Umbilical cord (tissue), 2 donors: ENCODE measurements at places on chromosomes 16 and 17. TPM values are rescaled to one million over a fixed set of nuclear protein-coding genes. Genes with fewer than 3 reads are reported as not detected.

Gene OTOP2
- 0.72 TPM for total RNA-seq

Gene TMEM11
- 15.4 TPM for total RNA-seq

Gene CPNE7
- total RNA-seq, result not detected

Gene TMEM114
- total RNA-seq, result not detected

Gene SKAP1
- total RNA-seq, result not detected

Gene CLEC18A
- total RNA-seq, result 7.7 TPM

Gene ZBTB4
- total RNA-seq, result 18.1 TPM

Gene NAGS
- 0.48 TPM for total RNA-seq

Gene XYLT1
- 61.2 TPM for total RNA-seq

Gene C16orf89
- not detected for total RNA-seq

Gene GALR2
- 6.7 TPM for total RNA-seq

Gene LIMD2
- total RNA-seq, result 3.6 TPM

Gene NIP7
- total RNA-seq, result 12.5 TPM

Gene MYO15B
- total RNA-seq, result 81.4 TPM

Gene SLC5A10
- total RNA-seq, result 0.48 TPM

Gene RASL10B
- 14.7 TPM for total RNA-seq

Gene MYOCD
- 98.7 TPM for total RNA-seq

Gene SNX11
- total RNA-seq, result 17.1 TPM

Gene RNF43
- 3.6 TPM for total RNA-seq

Gene NARF
- total RNA-seq, result 39.7 TPM

Gene CCDC154
- total RNA-seq, result 0.48 TPM

Gene GNG13
- not detected for total RNA-seq

Gene ALOX15B
- not detected for total RNA-seq

Gene GSDMA
- 1.7 TPM for total RNA-seq

Gene PDF
- 3.1 TPM for total RNA-seq

Gene OTOP3
- not detected for total RNA-seq

Gene ZNF624
- 16.9 TPM for total RNA-seq

Gene KRTAP4-1
- 1.9 TPM for total RNA-seq

Gene RPL23
- 1,829 TPM for total RNA-seq

Gene PRSS27
- 1.4 TPM for total RNA-seq

Gene PRSS36
- 0.48 TPM for total RNA-seq
